WTC11 (cell line): ENCODE measurements at places on chromosomes 4 and X. TPM values are rescaled to one million over a fixed set of nuclear protein-coding genes. Genes with fewer than 3 reads are reported as not detected.

DNA sequence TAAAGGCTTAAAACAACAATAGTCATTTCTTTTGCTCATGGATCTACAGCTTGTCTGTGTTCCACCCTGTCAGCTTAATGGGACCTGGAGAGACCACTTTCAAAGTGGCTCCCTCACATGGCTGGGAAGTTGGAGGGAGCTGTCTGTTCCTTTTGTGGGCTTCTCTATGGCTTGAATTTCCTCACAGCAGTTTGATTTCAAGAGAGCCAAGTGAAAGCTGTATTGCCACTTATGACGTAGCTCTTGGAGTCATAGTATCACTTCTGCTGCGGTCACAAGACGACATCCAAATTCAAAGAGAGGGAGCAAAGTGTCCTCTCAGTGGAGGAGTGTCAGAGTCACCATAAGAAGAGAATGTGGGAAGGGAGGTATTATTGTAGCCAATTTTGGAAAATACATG, 22.7 kb upstream of the ACSL1 start:
- no peak overlapping the region for H3K27ac ChIP-seq
- H3K4me3 ChIP-seq: no peak overlapping the region
- DNase-seq: no peak
- H3K27me3 ChIP-seq: no peaks in the 10 kb centered on the region
- no peaks in the 10 kb centered on the region for H3K36me3 ChIP-seq
- no peaks in the 10 kb centered on the region for H3K4me1 ChIP-seq

GRCh38 chr4:2511645-2512131, 24.8 kb upstream of the FAM193A start:
- DNase-seq: no peak
- H3K27ac ChIP-seq: no peak overlapping the region
- H3K4me1 ChIP-seq: no peaks in the 10 kb centered on the region
- H3K27me3 ChIP-seq: no peaks in the 10 kb centered on the region; the same call in 1 of the 2 replicates
- no peak overlapping the region for H3K4me3 ChIP-seq
- H3K36me3 ChIP-seq: peaks cover 77% of the 10 kb centered on the region

GRCh38 chrX:150044556-150044955, 106.3 kb upstream of the EOLA2 start:
- H3K27me3 ChIP-seq: no peaks in the 10 kb centered on the region
- H3K4me3 ChIP-seq: no peak overlapping the region
- H3K36me3 ChIP-seq: no peaks in the 10 kb centered on the region; the same call in 1 of the 2 replicates

DNA sequence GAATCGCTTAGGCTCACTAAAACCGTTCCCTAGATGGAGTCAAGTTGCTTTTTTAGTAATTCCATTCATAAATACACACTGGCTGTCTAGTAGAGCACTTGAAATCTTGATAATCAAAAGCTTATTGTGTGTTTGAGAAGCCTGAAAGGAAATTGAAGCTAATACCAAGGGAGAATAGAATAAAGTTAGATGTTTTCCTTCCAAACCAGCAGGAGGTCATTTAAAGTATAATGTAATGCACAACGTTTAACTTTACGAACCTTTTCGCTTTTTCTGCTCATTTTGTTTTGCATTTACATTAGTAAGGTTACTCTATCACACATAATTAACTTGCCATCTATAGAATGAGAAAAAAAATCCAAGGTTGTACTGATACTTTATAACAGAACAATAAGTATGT, 440.9 kb downstream of the NKX6-1 start:
- no peaks in the 10 kb centered on the region for H3K27me3 ChIP-seq
- no peak overlapping the region for H3K27ac ChIP-seq
- no peak overlapping the region for H3K4me3 ChIP-seq

DNA sequence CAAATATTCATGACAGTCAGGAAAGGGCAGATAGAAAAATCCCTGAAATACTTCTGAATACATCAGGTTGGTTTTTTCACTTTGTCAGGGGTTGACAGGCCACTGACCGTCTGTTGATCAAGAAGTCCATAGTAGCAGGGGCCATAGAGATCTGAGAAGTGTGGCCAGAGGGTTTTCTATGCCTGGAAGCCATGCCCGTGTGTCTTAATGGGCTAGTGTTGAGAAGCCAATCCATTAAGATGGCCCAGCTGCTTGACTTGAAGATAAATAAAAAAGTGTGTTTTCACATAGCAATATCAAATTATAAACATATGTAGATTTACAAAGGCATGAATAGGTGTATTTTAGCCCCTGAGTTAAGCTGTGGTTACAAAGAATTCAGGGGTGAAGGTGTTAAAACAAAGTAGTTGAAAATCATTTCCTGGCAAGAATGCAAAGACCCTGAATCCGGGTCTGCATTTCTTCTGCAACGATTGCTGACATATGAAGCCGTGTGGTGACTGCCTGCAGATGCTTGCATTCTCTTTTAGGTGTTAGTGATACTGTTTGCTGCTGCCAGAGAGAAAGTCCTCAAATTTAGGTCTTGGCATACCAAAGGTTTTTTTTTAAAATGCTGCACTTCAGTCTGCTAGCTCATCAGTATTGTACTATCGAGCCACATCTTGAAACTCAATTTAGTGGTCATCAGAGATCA, 9.3 kb upstream of the LIMCH1 start:
- H3K27ac ChIP-seq: no peak overlapping the region

GRCh38 chr4:33780952-33781791, 2463.1 kb downstream of the ARAP2 start:
- H3K4me3 ChIP-seq: no peak overlapping the region
- no peak overlapping the region for H3K27ac ChIP-seq
- DNase-seq: no peak
- H3K4me1 ChIP-seq: no peaks in the 10 kb centered on the region

GRCh38 chr4:77579406-77580076, 26.1 kb upstream of the CXCL13 start:
- DNase-seq: no peak
- no peak overlapping the region for H3K27ac ChIP-seq
- H3K4me1 ChIP-seq: no peaks in the 10 kb centered on the region
- H3K27me3 ChIP-seq: no peaks in the 10 kb centered on the region; the same call in 1 of the 2 replicates

GRIA3 gene
- total RNA-seq: 3.8 to 5.3 TPM (median 4.2 TPM) in 3 replicates
